ENCODE measurements at places on chromosomes 4 and X. TPM values are rescaled to one million over a fixed set of nuclear protein-coding genes. Genes with fewer than 3 reads are reported as not detected.

DNA sequence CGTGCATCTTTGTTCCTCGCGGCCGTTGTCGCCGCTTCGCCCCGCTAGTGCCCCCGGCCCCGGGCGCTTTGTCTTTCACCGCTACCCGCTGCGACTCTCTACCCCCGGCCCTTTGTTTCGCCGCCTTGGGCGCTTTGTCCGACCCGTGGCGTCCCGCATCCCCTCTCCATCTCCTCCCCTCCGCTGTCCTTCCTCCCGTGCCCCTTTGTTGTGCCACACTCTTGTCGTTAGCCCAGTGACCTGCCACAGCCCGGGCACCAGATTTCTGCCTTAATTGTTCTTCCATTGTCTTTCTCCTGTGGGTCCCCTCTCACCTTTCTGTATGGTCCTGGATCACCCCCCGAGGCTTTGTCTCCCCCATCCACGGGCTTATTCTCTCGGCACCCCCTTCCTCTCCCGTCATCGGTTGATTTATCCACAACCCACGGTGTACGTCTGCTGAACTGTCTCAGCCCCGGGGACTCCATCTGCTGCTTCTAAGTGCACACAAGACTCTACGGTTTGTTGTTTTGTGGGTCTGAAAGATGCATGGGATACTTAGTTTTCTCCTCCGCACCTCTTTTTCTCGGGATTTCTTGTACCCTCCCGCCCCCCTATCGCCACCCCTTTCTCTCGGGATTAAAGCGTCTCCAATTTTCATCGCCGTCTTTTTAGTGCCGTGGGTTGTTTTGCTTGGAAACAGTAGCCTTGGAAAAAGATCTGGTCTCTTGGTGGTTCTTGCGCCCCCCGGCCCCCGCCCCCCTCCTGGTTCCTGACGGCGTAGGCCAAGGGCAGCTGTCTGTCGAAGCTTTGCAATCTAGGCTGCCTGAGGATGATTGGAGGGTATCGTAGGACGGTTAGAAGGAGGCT is 783 bp downstream of the RBPJ start:
- DNase-seq = peak; percentile 27

- DNase-seq = no peak
Observed at GRCh38 chr4:90220459-90220858, 93.3 kb downstream of the CCSER1 start.

DNA sequence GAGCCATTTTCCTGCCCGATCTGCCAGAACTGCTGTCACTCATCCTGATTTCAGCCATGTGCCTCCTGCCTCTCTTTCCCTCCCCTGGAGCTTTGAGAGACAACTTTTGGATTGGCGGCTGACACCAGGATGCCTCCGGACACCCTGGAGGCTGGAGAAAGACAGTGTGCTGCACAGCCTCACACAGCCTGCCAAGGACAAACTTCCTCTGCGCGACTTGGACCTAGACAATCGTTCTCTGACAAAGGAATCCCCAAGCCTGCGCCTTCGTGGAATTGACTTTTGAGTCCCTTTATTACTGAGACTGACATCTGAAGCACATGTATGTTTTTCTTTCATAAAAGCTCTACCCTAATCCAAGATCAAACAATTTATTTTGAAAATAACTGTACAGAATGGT is 10.8 kb upstream of the LDB2 start:
- no peak for DNase-seq

DNA sequence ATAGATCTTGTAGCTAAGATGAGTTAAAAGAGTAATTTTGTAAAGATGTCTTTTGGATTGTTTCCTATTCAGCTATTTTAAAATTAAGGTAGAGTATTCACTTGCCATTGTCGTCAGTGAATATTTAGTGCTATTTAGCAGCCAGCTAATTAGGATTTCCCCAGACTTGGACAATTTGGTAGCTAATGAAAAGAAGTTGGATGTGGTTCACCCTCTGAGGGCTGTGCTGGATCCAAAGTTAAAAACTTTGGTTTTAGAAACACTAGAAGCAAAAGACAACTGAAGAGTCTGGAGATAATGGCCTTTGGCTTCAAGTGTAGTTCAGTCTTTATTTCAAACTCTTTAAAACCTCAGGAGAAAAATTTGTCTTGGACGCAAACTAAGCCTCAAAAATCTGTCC is 41.3 kb downstream of the ATG4A start:
- no peak for DNase-seq

- DNase-seq = no peak
Observed at GRCh38 chr4:17718471-17718870, 63.0 kb downstream of the FAM184B start.

DNA sequence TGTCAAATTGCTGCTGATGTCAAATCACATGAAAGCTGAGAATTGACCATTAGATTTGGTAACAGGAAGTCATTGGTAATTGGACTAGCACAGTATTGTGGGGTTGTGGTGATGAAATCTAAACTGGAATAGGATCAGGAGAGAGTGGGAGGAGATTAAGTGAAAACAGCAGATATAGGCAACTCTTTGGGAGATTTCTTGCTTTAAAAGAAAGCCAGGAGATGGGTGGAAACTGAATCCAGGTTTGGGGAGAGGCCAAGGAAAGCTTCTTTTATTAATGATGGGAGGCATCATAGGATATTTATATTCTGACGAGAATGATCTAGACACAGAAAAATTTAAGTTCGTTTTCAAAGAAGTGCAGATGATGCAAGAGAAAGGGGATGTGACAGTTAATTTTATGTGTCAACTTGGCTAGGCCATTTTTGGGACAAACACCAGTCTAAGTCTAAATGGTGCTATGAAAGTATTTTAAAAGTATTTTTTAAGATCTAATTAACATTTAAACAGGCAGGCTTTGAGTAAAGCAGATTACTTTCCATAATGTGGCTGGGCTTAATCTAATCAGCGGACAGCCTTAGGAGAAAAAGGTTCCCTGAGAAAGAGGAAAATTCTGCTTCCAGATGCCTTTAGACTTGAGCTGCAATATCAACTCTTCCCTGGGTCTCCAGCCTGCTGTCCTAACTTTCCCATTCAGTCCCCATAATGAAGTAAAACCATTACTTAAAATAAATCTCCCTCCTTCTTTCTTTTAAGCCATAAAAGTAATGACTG is 24.7 kb downstream of the SEC24D start:
- DNase-seq = no peak

GRCh38 chr4:130468340-130468739 is 1372.4 kb downstream of the C4orf33 start:
- DNase-seq = no peak

- no peak for DNase-seq
Observed at GRCh38 chr4:105710012-105710600, 1.5 kb downstream of the GSTCD start.

The GAGE12F gene
- 0.42 TPM for total RNA-seq

The SLC49A3 gene
- total RNA-seq = 0.79 TPM

The IBSP gene
- not detected for total RNA-seq

Data from activated T-cell treated with anti-CD3 and anti-CD28 coated beads, Interleukin-2, amount 50 U/mL, for 4 hours (primary cell).